CD4-positive, alpha-beta T cell (primary cell): ENCODE measurements at places on chromosomes 3 and 15.

DNA sequence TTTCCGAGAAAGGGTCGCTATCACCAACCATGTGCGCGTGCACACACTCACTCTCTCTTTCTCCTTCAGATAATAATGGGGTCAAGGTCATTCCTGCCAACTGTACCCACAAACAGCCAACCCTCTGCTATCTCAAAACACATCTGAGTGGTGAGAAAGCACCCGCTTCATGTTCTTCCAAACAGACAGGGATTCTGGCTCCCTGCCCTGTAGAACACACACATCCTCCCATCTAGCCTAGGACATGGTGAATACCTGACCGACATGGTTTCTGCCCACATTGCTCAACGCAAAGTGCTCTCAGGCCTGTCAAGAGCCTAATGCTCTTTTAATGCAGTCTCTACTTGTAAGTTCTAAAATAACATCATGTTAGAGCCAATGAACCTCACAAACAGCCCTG, 302.2 kb downstream of the FOXP1 start:
- DNase-seq = no peak

DNA sequence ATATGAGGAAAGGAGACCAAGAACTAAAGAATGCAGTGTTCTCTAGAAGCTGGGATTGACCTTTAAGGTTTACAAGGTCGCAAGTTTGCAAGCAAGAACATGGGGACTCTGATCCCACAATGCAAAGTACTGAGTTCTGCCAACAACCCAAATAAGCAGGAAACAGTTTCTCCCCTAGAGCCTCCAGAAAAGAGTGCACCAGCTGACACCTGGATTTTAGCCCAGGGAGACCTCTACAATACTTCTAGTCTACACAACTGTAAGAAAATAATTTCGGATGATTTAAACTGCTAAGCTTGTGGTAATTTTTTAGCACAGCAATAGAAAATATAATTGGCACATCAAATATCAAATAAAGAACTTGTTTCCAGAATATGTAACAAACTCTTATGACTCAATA, 46.4 kb downstream of the EHHADH start:
- DNase-seq = no peak

- DNase-seq = no peak
Observed at GRCh38 chr3:82055792-82056191, 294.3 kb upstream of the GBE1 start.

- no peak for DNase-seq
Observed at GRCh38 chr3:178079966-178080365, 456.3 kb upstream of the KCNMB2 start.

DNA sequence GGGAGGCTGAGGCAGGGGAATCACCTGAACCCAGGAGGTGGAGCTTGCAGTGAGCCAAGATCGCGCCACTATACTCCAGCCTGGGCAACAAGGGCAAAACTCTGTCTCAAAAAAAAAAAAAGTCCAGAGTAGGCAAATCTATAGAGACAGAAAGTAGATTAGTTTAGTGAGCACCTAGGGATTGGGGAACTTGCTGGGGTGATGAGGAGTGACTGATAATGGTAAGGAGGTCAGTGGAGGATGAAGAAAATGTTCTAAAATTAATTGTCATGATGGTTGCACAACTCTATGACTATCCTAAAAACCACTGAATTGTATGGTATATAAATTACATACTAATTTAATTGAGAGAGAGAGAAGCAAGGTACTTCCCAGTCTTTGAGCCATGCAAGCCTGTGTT, 27.8 kb upstream of the LYZL4 start:
- no peak for DNase-seq

GRCh38 chr3:39404943-39405686, 1.4 kb upstream of the RPSA start:
- DNase-seq = no peak

DNA sequence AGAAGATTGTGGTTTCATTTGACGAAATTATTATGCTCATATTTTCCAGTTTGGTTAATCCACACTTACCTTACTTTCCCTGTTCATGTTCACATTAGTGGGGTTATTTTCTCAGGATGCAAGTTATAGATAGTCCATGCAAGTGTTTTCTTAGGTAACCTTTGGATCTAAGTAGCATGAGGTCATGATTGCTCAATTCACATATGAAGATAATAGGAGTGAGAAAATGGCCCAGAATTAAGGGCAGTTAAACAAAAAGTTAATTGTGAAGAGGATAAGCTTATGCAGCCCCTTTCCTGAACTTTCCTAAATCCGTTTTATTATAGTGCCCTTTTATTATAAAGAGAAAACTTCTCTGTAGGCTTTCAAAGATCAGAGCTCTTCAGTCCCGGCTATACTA, 83.4 kb downstream of the CD200R1L start:
- DNase-seq = no peak

- DNase-seq = no peak
Observed at GRCh38 chr3:32757618-32758374, 60.0 kb upstream of the TRIM71 start.

DNA sequence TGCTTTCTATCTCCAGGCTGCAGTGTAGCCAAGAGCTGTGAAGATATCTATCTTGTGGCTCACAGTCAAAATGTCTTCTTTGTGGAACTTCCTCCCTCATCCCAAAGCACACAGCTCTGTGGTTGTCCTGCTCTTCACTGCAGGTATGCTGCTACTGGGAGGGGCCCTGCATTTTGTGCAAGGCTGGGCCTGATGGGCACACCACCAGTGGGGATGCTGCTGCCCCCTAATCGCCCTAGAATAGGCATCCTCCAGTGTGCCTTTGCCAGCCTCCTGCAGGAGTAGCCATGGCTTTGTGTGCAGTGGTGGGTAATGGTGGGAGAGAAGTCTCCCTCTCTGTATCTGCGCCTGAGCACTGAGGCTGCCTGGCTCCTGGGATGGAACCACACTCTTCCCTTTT, 297.3 kb downstream of the DOCK3 start:
- no peak for DNase-seq
